ENCODE measurements at places on chromosomes 3 and 15. TPM values are rescaled to one million over a fixed set of nuclear protein-coding genes. Genes with fewer than 3 reads are reported as not detected.

PARP15 gene
- total RNA-seq: 2.3 TPM

TARS3 gene
- total RNA-seq: 16.6 TPM

UROC1 gene
- not detected for total RNA-seq

LINGO1 gene
- not detected for total RNA-seq

NAALADL2 gene
- total RNA-seq: 6.3 TPM

DUOX2 gene
- total RNA-seq: 19.3 TPM

KIF15 gene
- total RNA-seq: 3.6 TPM

GALNT15 gene
- 4.6 TPM for total RNA-seq

SMC4 gene
- total RNA-seq: 72.3 TPM

GOLGA6L7 gene
- total RNA-seq: not detected

ARPC4 gene
- 244 TPM for total RNA-seq

All from esophagus squamous epithelium (tissue), 5 donors.